Right ventricle myocardium inferior (tissue), 1 donor: ENCODE measurements at places on chromosomes 7 and 10.

DNA sequence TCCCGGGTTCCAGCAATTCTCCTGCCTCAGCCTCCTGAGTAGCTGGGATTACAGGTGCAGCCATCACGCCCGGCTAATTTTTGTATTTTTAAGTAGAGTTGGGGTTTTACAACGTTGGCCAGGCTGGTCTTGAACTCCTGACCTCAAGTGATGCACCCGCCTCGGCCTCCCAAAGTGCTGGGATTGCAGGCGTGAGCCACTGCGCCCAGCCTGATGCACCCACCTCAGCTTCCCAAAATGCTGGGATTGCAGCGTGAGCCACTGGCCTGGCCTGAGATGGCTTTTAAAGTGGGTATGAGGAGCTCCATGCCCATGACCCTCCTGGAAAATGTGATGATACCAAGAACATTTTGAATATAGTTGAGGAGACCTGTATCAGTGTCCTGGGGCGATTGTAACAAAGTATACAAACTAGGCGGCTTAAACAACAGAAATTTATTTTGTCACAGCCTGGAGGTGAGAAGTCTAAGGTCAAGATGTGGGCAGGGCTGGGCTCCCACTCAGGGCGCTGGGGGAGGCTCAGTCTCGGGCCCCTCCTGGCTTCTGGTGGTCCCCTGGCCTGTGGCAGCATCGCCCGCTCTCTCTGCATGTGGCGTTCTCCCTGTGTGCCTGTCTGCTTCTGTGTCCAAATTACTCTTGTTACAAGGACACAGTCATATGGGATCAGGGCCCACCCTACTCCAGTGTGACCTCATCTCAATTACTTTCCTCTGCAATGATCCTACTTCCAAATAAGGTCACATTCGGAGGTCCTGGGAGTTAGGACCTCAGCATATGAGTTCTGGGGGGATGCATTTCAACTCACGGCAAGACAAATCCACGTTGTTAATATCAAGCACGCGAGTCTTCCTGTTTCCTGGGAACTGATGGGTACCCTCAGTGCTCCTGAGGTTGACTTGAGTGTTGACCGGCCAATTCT lies 108.8 kb downstream of the ACTR3B start:
- DNase-seq, result no peak

GRCh38 chr7:4814433-4814832 lies 39.0 kb downstream of the AP5Z1 start:
- DNase-seq, result no peak

- DNase-seq, result no peak
Observed at GRCh38 chr10:42876476-42876875, 93.9 kb downstream of the BMS1 start.

DNA sequence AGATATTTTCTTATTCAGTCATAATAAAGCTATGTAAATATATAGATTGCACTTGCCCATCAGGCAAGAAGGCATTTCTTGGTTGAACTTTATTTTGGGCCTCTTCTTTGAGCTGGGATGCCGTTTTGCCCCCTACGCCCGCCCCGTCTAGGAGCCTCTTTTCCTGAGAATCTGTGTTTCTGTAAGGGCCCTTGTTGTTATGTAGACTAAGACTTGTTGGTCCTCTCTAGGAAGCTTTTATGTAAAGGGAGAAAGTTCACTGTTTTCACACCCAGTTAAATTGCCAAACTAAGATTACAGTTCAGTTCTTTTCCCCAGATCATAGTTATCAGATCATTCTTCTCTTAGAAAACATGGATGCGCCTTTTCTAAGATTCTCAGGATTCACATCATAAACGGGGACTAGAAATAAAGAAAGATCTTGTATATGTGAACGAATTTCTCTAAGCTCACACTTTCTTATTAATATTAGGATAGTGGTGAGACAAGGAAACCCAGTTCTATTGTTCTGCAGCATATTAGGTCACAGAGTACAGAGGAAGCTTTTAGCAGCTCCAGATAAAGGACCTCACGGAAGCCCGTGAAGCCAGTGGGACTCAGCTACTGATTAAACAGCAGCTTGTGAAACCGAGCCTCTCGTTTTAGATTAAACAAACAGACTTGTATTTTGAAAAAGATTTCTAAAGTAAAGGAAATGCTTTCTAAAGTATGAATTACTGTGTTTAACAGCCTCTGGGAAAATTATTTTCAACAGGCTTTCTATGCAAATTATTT lies 3.8 kb downstream of the LMTK2 start:
- no peak for DNase-seq

- DNase-seq, result no peak
Observed at GRCh38 chr7:66535414-66536329, 93.0 kb upstream of the KCTD7 start.

- DNase-seq, result no peak
Observed at GRCh38 chr10:21161647-21162046, 264.5 kb upstream of the NEBL start.

DNA sequence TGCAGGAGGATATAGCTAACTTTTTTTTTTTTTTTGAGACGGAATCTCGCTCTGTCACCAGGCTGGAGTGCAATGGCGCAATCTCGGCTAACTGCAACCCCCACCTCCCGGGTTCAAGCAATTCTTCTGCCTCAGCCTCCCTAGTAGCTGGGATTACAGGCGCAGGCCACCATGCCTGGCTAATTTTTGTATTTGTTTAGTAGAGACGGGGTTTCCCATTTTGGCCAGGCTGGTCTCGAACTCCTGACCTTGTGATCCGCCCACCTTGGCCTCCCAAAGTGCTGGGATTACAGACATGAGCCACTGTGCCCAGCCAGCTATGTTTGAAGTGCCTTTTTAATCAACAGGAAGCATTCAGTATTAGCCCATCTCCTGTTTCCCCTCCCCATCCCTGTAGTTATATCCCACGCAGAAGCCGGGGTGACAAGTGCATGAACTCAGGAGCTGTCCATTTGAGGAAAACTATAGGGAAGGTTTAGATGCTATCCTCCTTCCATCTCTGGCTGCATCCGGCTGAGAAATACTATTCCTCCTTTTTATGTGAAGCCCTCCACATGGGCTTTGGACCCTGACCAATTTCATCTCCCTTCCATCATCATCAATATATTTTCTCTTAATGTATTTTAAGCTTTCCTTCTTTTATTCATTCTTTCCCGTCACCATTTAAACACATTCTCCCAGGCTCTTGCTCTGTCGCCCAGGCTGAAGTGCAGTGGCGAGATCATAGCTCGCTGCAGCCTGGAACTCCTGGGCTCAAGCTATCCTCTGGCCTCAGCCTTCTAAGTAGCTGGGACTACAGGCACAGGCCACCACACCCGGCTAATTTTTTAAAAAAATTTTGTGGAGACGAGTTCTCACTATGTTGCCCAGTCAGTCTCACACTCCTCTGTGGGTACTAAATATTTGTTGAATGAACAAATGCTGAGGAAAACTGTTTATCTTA lies 1.3 kb upstream of the POT1 start:
- no peak for DNase-seq

DNA sequence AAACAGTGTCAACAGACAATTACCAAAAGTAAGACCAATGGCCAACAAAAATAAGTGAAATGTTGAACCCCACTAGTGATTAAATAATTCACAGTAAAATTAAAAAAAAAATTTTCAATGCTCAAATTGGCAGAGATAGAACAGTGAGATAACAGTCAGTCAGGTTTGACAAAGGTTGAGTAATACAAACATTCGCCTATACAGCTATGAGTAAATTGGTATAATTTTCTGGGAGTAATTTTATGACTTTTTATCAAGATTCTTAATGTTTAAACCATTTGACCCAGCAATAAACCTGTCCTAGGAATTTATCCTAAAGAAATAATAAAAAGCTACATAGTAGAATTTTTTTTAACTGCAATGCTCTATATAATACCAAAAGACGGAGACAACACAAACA lies 64.9 kb upstream of the SHH start:
- DNase-seq, result no peak

DNA sequence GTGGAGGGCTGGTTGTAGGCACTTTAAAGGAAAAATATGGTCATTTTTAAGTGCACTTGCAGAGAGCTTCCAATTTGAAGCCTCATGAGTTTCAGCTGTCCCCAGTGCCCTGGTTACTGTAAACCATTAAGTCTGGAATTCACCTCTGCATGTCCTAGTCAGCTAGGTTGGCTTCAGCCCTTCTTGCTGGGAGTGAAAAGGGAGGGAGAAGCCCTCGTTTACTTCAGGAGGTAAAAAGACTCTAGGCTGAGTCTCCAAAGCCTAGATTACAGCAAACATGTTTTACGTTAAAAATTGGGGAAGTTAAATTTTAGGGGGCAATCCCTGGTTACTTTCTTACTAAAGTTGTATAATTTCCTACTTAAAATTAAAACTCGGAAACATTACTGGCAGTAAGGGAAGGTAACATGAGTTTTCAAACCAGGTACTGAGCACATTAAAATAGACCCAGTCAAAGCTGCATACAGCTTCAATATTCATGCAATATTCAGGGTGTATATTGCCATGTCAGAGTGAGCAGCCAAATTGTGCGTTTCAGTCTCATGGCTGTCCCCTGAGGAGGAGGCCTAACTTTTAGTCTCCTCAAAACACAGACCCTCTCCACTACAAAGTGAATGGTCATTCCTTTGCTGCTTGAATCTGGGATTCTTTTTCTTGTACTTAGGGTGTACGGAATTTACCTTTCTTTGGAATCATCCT lies 156.7 kb downstream of the PRKG1 start:
- DNase-seq, result no peak

- DNase-seq, result no peak
Observed at GRCh38 chr10:3812141-3812540, 27.1 kb upstream of the KLF6 start.

- DNase-seq, result no peak
Observed at GRCh38 chr10:74049955-74050354, 52.0 kb downstream of the VCL start.

DNA sequence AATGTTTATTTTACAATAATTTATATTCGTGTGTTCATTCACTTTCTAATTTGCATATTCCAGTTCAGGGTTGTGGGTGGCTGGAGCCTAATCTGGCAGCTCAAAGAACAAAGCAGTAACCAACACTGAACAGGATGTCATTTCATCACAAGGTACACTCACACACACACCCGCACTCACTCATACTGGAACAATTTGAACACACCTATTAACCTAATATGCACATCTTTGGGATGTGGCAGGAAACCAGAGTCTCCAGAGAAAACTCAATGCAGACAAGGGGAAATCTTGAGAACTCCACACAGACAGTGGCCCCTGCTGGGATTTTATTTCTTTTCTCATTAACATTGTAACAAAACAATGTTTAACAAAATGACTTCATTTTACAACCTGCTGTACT lies 97.4 kb downstream of the TWIST1 start:
- no peak for DNase-seq

DNA sequence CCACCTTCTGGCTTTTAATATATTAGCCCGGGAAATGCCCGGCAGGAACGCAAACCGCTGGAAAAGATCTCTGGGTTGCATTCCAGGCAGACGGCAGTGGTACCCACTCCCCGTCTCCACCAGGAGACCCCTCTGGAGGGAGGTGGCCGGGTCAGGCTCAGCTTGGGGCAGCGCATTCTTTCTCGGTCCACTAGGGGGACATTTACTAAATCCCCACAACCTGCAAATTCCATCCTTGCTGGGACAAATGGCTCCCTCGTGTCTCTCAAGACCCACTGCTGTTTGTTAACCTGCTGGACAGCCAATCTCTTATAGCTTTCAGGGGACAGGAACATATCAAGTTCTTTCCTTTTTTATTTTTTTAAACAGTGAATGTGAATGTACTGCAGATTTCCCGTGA lies 45.8 kb upstream of the CARD11 start:
- DNase-seq, result no peak

DNA sequence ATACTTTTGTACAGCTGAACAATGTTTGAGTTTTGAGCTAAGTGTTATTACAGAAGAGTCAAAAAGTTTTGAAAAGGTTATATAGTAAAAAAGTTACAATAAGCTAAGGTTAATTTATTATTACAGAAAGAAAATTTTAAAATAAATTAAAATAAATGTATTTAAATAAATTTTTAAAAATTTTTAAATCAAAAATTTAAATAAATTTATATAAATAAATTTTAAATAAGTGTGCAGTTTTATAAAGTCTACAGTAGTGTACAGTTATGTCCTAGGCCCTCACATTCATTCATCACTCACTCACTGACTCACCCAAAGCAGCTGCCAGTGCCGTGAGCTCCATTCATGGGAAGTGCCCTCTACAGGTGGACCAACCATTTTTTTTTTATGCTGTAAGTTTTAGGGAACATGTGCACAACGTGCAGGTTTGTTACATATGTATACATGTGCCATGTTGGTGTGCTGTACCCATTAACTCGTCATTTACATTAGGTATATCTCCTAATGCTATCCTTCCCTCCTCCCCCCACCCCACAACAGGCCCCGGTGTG lies 462.9 kb upstream of the ZMIZ1 start:
- DNase-seq, result no peak

DNA sequence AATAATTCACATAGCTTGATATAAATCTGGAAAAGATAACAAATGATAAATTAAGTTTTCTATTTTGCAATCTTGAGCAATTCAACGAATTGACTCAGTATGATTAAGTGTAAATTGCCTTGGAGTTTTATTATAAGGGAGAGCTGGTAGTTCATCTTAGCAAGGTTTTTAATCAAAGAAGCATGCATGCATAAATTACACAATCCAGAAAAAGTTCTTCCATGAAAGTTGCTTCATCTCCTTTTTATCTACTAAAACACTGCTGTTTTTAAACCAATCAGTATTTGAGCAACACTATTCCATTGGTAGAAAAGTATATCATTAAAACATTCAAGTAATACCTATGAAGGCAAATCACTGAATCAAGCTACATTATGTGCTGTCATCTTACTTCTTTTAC lies 47.6 kb downstream of the POT1 start:
- no peak for DNase-seq

- DNase-seq, result no peak
Observed at GRCh38 chr7:150847536-150847935, 4.8 kb upstream of the AOC1 start.

GRCh38 chr7:22686620-22687019 lies 40.4 kb upstream of the IL6 start:
- no peak for DNase-seq

DNA sequence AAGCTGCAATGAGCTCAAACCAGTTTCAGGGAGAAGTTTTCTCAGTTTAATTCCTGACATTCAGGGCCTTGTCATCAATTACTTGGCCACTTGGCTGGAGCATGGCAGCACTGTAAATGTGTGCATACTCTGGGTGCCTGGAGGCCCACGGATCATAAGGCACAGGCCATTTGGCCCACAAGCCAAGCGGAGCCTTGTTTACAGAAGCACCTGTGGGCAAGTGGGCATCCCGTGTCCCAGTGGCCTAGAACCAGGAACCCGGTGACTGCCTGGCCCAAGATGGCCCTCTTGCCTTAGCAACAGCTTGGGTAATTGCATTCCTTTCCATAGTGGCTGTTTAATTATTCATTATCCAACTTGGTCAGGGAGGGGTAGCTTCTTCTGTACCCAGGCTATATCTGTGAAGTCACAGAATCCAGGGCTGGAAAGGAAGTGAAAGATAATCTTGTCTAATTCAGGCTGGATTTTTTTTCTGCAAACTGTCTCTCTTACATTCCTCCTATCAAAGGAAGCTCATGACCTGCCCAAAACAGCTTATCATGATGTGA lies 426.4 kb upstream of the ZMIZ1 start:
- DNase-seq, result no peak

- DNase-seq, result no peak
Observed at GRCh38 chr7:13454916-13455592, 534.4 kb downstream of the ETV1 start.
